Left renal pelvis (tissue), 4 donors: ENCODE measurements at places on chromosomes 5 and 9.

DNA sequence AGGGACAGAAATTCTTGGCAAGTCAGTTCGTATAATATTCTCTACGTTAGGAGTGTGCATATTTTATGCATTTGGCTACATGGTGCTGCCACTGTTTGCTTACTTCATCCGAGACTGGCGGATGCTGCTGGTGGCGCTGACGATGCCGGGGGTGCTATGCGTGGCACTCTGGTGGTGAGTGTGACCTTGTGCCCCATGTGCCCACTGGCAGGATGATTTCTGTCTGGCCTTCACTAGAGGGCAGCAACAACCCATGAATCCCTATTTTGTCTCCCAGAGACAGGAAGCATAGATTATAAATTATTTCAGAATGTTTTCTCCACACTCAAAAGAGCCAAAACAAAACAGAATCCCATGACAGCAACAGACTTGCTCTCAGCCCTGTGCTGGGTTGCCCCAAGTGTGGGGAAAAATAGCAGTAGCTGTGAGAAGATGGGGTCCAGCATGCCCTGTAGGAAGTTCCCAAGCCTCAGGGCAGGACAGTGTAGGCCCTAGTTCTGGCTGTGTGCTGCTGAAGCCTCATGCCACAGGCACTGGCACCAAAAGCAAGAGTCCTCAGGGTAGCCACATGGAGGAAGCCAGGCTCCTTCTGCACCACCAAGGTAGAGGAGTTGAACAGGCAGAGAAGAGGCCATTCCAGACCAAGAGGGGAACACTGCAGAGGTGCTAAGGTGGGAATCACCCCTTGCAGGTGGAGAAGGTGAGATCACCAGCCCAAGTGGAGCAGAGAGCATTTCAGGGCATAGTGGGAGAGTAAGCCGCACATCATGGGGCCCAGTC is 16.0 kb downstream of the SLC22A5 start:
- DNase-seq, result no peak

DNA sequence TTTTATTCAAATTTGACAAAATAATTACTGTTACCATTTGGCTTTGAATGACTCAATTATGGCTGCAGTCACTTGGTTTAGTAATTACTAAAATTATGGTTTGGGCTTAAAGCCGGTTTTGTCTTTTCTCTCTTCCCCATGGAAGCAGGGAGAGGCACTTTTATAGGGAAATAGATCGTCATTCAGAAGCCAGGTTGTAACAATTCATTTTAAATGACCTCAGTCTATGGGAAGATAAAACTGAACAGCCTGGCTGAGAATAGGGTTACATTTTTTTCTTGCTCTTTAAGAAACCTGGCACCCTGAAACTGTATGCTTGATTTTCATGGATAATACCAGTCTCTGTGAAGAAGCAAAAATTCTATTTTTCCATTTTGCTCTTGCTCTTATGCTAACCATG is 169.8 kb downstream of the SMC2 start:
- DNase-seq, result no peak

- DNase-seq, result no peak
These were observed 36.4 kb upstream of the RAPGEF6 start for GRCh38 chr5:131671409-131671808.

GRCh38 chr5:58133631-58134296 is 326.1 kb downstream of the PLK2 start:
- peak; percentile 46 for DNase-seq

- no peak for DNase-seq
These were observed 335.9 kb upstream of the ISL1 start for GRCh38 chr5:51047369-51047768.

GRCh38 chr9:72415163-72415562 is 50.2 kb upstream of the ZFAND5 start:
- DNase-seq, result no peak

DNA sequence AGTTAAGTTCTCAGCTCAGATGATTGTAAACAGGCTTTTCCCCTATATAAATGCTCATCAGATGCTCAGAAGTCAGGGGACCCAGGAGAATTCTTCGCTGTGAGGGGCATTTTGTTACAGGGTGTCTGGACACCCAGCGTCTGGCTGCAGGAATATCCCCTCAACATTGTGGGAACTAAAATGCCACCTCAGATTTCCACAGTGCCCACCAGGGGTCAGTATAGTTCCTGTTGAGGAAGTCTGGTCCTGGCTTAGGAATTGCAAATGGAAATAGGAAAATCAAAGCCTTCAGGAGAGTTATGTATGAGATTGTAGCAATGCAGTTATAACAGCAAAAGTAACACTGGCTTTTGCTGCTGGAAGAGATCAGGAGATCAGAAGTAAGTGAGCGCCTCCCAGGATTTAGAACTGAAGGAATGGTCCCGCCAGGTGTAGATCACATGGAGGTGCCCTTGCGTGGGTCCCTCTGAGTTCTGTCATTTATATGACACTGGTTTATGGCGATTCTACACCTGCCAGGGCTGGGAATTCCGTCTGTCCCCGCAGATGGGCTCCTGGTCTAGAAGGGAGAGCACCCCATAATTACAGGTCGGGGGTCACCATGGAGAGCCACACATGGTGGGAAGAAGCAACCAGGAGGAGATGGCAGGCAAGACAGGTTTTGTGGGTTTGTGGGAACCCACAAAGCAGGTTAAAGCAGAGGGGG is 47.1 kb upstream of the CTSL start:
- DNase-seq, result no peak

DNA sequence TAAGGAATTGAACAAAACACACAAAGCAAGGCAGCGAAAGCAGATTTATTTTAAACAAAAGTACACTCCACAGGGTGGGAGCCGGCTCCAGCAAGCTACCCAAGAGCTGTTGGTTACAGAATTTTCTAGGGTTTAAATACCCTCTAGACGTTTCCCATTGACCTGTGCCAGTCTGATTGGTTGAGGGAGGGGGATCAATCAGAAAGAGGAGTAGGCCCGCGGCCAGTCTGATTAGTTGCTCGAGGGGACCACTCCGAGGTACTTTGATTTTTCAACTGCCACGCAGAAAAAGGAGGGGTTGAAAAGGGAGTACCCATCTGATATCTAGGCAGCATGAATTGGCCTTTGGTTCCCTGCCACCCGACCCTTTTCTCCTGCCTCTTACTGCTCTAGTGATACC is 998 bp downstream of the SRP19 start:
- no peak for DNase-seq
